GM18507 (cell line): ENCODE measurements at places on chromosomes 4 and X.

DNA sequence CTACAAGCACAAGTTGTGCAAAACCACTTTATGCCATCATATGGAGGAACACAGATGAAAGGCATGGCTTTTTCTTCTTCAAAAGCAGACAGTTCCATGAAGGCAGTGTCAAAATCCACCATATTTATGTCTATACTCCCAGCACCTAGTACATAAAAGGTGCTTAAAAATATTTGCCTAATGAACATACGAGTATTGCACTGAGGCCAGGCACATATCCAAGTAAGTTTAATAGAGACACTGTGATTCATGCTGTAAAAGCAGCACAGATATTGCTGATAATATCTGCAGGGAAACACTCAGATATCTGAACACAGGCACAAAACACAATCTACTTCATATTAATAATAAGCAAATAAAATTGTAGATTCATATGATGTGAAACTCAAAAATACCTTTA is 48.1 kb upstream of the CXCL8 start:
- no peak for DNase-seq

DNA sequence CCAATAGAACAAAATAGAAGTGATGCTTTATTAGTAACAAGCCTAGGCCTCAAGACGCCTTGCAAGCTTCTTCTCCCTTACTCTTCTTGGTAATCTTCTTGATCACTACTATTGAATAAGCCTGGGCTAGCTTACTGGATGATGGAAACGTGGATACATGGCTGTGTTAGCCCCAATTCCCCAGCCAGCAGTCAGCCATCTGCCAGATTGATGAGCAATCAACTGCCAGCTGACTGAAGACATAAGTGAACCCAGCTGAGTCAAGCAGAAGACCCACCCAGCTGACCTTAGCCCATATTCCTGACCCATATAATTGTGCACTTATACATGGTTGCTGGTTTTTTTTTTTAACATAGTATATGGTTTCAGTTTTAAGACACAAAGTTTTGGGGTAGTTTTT is 130.4 kb downstream of the DHX15 start:
- DNase-seq, result no peak

DNA sequence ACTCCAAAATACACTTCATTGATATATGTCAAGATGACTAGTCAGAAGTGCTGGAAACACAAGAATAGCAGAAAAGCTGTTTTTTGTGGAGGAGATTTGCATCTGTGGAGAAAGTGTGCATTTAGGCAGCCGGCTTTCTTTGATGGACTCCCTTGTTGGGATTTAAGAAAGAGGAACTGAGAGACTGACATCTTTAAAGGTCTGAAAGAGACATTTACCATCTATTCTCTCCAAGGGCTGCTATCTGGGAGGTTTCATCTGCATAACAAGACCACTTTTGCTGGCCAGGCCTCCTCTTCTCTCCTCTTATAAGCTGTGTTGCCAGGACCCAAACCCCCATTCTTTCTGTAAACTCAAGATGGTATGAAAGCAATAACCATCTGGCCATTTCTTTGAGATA is 1065.0 kb downstream of the NLGN4X start:
- DNase-seq, result no peak

- no peak for DNase-seq
Observed at GRCh38 chr4:174434455-174434854, 87.8 kb downstream of the HPGD start.

- no peak for DNase-seq
Observed at GRCh38 chrX:17592117-17592516, 145.2 kb upstream of the SCML1 start.

- DNase-seq, result no peak
Observed at GRCh38 chr4:68359508-68359907, 9.6 kb upstream of the YTHDC1 start.

DNA sequence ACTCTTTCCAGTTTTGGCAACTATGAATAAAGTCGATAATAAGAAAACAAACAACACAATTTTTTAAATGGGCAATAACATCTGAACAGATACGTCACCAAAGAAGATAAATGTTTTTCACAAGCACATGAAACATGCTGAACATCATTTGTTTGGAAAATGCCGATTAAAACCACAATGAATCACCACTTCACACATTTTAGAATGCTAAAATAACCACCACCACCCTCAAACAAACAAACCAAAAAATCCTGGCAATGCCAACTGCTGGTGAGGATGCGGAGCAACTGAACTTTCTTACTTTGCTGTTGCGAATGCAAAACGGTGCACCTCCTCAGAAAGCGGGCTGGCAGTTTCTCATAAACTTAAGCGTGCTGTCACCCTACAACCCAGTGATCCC is 115.9 kb downstream of the NSUN7 start:
- DNase-seq, result no peak

DNA sequence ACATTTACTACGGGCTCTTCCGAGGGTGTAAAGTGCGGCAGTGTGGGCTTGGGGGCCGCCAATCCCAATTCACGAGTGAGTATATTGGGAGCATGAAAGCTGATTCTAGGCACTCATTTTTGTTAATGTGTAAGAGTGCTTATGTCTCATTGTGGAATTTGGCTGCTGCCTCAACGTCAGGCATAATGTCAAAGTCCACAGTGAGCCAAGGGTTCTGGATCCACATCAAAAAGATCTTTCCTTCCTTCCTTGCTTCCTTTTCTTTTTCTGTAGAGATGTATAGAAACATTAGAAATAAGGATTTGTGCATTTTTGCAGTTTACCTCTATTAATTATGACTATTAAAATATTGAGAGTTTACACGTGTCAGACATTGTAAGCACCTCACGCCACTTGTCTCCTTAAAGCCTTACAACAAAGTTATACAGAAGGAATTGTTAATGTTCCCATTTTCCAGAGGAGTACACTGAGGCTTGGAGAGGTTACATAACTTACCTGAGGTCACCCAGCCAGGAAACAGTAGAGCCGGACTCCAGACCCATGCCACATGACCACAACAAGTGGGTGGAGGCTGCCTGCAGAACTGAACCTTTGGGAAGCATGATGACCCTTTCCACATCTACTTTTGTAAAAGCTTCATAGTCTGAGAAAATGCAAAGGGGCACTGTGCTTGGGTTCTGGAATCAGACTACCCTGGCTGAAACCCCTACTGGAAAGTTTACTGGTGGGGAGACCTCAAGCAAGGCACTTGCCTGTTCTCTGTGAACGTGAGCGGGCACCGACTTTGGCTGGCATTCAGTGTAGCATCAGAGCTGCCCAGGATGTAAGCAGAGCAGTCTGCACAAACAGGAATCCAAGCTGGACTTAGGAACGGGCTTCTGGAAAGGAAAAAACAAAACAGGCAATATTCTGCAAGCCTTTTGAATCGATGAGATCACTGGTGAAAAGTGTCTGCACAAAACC is 761 bp downstream of the CLRN2 start:
- no peak for DNase-seq

DNA sequence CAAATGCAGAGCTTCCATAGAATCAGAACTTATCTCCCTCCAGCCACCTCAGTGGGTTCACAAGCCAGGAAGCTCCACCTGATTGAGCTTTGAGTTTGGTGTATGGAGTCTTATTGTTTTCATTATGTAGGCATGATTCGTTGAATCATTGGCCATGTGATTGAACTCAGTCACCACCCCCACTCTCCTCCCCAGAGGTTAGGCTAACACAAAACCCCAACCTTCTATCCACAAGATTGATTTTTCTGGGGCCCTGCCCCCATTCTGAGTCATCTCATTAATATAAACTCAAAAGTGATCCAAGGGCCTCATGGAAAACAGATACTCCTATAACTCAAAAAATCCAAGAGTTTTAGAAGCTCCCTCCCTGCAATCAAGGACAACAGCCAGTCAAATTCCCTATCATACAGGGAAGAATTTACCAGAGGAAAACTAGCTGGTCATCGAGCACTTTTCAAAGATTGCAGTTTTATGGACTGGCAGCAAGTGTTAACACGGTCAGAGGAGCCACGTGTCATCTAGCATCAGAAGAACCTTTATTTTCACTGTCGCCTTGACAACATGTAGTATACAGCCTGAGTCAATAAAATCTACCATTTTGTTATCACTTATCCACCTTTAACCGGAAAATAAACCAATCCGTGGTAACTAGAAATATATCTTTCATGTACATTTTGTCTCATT is 35.9 kb upstream of the GUCY1B1 start:
- no peak for DNase-seq

DNA sequence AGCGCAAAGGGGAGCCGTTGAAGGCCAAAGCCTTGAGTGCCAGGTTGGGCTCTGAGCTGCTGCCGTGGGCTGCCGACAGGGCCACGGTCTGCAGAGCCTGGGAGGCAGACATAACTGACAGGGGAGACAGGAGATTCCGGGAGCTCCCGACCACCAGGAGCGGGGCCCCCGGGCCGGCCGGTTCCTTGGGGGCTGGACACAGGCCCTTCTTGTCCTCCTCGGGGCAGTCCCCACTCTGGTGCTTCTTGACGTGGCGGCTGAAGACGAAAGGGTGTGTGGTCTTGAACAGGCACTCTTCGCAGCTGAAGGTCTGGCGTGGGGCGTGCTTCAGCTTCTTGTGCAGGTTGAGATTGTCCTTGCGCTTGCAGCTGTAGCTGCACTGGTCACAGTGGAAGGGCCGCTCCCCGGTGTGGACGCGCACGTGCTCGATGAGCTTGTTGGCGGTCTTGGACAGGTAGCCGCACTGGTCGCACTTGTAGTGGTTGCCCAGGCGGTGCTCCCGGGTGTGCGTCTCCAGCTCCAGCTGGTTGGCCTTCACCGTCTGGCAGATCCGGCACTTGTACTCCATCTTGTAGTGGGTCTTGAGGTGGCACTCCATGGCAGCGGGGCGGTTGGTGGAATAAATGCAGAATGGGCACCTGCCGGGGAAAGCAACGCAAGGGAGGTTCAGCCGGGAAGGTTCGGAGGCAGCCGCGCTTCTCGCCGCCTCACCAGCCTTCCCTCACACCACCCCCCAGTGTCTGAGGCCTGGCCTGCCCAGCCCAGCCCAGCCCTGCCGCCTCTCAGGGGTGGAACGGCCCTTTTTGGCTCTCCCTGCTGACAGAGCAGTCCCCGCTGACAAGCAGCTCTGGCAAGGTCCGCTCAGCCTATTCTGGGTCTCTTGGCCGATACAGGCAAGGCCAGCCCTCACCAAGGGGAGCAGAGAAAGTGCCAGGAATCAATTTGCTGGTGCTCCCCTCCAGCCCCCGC is 81.3 kb downstream of the C4orf51 start:
- DNase-seq, result no peak

DNA sequence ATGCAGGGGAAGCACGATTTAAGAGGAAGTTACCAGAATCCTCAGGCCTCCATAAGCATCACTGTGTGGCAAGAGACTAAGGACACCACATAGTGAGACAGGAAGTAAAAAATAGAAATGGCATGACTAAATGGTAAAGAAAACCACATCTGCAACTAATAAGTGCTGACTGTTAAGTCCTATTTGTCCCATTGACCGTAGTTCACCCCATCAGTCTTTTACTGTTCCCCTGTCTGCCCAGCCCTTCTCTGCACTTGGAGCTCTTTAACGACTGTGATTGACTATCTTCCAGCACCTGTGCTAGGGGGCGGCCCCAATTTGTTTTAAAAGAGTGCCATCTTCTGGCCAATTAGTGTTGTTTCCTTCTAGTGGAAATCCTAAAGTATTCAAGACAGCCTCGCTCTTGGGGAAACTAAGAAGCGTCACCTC is 94.2 kb downstream of the MAOA start:
- DNase-seq, result peak; percentile 0

DNA sequence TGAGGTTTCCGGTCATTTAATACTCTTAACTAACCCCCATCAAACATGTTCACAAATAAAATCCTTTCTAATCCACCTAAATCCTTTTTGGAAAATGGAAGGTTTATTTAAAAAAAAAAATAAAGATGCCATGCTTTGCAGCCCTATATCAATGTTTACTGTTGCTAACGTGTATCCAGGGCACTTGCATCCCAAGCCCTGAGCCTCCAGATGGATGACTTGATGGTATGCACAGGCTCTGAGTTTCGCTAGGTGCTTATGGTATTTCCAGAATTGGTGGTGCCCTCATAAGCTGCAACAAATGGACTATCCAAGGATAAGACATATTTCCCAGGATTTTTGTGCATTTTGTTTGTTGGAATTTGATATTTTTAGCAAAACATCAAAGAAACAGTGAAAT is 257.7 kb downstream of the PRDM5 start:
- no peak for DNase-seq

DNA sequence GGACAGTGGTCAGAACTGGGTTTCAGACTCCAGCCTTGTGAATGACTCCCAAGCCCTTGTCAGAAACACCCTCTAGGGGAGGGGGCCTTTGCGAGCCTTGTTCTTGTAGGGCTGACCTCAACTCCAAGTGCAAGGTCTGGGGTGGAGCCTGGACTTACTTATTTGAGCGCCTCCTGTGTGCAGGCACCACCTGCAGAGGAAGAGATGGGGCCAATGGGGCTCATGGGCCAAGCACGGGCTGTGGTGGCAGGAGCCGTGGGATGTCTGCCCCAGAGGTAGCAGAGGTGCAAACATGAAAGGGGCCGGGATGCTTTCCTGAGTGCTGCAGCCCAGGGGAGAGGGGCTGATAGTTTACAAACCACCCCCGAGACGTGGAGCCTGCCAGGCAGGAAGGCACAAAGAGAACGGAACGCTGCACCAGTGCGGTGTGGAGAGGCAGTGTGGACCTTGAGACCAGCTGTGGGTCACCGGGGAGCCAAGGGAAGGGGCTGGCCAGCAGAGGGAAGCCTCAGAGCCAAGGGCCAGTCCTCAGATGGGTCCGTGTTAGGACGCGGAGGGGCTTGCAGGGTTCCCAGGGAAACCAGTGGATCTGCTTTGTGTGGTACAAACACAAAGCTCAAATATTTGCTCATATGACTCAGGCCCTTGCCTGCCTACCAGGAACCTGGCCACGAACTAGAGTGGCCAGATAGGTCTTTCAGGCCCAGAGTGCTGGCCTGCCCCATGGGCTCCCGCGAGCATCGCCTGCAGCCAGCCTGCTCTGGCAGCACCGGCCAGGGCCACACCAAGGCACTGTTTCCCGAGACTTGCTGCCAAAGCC is 8.7 kb upstream of the TADA2B start:
- DNase-seq, result no peak

DNA sequence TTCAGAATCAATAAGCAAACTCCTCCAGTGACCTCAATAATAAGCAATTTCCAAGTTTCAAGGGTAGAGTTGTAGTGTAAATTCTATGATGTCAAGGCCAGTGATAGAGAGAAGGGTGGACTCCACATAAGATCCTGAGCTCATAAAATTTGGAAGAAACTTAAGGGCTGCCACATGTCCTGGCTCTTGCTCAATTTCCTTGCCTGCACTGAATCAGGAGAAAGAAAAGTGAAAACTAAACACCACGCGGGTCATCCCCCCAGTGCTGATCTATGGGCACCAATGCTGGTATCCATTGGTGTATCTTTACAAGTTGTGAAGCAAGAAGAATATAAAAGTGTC is 392.0 kb upstream of the INTU start:
- DNase-seq, result no peak
